ENCODE measurements at places on chromosomes 4 and X. TPM values are rescaled to one million over a fixed set of nuclear protein-coding genes. Genes with fewer than 3 reads are reported as not detected.

DNA sequence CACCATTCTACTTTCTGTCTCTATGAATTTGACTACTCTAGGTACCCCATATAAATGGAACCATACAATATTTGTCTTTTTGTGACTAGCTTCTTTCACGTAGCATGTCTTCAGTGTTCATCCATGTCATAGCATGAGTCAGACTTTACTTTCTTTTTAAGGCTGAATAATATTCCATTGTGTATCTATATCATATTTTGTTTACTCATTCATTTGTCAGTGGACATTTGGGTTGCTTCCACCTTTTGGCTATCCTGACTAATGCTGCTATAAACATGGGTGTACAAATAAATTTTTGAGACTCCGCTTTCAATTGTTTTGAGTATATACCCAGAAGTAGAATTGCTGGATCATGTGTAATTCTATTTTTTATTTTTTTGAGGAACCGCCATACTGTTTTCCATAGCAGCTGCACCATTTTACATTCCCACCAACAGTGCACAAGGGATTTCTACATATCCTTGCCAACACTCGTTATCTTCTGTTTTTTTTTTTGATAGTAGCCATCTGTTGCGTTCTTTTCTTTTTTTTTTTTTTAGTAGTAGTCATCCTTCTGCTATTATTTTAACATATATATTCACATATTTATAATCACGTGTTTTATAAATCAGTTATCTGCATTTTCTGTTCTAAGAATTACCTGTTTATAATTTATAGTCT lies 158.0 kb upstream of the MED14 start:
- H3K4me1 ChIP-seq: no peaks in the 10 kb centered on the region
- H3K36me3 ChIP-seq: no peaks in the 10 kb centered on the region
- DNase-seq: no peak
- no peak overlapping the region for H3K27ac ChIP-seq
- no peak overlapping the region for H3K4me3 ChIP-seq
- no peaks in the 10 kb centered on the region for H3K27me3 ChIP-seq

- no peak overlapping the region for H3K4me3 ChIP-seq
- no peaks in the 10 kb centered on the region for H3K4me1 ChIP-seq
- DNase-seq: no peak
- no peaks in the 10 kb centered on the region for H3K27me3 ChIP-seq
- no peak overlapping the region for H3K27ac ChIP-seq
- H3K36me3 ChIP-seq: no peaks in the 10 kb centered on the region
Measured at GRCh38 chr4:156201050-156201449, 247.4 kb upstream of the CTSO start.

- no peak overlapping the region for H3K4me3 ChIP-seq
- DNase-seq: no peak
- no peaks in the 10 kb centered on the region for H3K36me3 ChIP-seq
- peaks cover under 1% of the 10 kb centered on the region for H3K4me1 ChIP-seq
Measured at GRCh38 chr4:182137343-182137742, 105.9 kb upstream of the TENM3 start.

DNA sequence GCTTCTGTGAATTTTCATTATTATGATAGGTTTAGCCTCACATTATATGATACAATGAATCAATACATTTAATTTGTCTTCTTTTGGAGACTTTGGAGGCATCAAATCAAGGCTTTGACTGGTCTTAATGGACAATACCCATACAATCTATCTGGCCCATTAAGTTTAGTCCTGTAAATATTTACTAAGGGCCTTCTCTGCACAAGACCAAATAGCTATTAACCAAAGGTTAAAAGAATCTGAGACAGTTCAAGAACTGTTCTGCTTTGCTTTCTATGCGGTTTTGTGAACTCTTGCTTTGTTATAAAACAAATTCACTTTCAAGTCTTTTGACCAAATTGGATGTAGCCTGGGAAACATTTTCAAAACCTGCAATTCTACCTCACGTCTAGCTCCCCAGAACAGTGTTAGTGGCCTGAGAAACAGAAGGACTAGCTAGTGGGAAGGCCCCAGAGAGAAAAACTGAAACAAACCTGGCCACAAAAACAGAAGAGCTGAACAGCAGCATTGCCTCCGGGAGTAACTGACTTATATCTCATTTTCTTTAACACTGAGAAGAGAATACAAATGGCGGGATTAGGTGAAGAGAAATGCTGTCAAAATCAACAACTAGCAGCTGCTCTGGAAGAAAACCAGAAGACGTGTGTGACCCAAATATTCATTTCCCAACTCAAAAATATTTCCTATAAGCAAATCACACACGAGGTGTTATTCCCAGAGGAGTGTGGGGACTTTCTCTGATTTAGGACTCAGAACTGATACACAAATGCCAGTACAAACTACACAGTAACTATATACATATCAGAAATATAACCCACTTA lies 548 bp downstream of the TLR1 start:
- H3K4me3 ChIP-seq: peak overlapping the region; percentile 5
- DNase-seq: no peak
- H3K4me1 ChIP-seq: no peaks in the 10 kb centered on the region
- no peaks in the 10 kb centered on the region for H3K36me3 ChIP-seq
- no peaks in the 10 kb centered on the region for H3K27me3 ChIP-seq

SHROOM2 gene
- 5.1 TPM for total RNA-seq

- DNase-seq: no peak
- H3K4me3 ChIP-seq: no peak overlapping the region
- H3K36me3 ChIP-seq: peaks cover 8% of the 10 kb centered on the region
- H3K4me1 ChIP-seq: peaks cover 25% of the 10 kb centered on the region
- H3K27me3 ChIP-seq: no peaks in the 10 kb centered on the region
Measured at GRCh38 chr4:87087420-87087819, 133.0 kb downstream of the KLHL8 start.

- H3K27me3 ChIP-seq: no peaks in the 10 kb centered on the region
- no peak overlapping the region for H3K27ac ChIP-seq
- no peaks in the 10 kb centered on the region for H3K36me3 ChIP-seq
- no peaks in the 10 kb centered on the region for H3K4me1 ChIP-seq
Measured at GRCh38 chr4:175309041-175309440, 390.9 kb downstream of the ADAM29 start.

DNA sequence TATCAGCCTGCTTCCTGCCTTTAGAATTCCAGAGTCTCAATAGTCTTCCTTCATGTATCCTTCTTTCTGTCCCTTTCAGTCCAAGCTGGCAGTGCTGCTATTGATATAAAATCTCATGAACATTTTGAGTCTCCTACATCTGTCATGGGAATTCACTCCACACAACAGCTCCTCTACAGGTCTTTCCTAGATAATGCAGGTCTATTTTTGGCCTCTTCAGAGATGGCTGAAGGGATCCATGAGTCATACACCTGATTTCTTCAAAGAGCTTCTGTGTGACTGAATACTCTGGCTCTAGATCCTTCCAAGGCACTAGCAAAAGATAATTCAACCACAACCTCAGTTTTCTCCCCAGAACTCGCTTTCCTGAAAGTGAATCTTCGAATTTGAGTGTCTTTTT lies 115.4 kb downstream of the STPG2 start:
- H3K36me3 ChIP-seq: no peaks in the 10 kb centered on the region
- no peak for DNase-seq
- H3K27me3 ChIP-seq: no peaks in the 10 kb centered on the region
- H3K27ac ChIP-seq: no peak overlapping the region
- H3K4me3 ChIP-seq: no peak overlapping the region

- no peaks in the 10 kb centered on the region for H3K27me3 ChIP-seq
- H3K36me3 ChIP-seq: no peaks in the 10 kb centered on the region
- H3K27ac ChIP-seq: no peak overlapping the region
- H3K4me3 ChIP-seq: no peak overlapping the region
Measured at GRCh38 chrX:41684940-41685339, 3.8 kb upstream of the GPR34 start.

USP11 gene
- 18.1 TPM for total RNA-seq

MED28 gene
- 17.4 TPM for total RNA-seq

TEX28 gene
- total RNA-seq: not detected

DNA sequence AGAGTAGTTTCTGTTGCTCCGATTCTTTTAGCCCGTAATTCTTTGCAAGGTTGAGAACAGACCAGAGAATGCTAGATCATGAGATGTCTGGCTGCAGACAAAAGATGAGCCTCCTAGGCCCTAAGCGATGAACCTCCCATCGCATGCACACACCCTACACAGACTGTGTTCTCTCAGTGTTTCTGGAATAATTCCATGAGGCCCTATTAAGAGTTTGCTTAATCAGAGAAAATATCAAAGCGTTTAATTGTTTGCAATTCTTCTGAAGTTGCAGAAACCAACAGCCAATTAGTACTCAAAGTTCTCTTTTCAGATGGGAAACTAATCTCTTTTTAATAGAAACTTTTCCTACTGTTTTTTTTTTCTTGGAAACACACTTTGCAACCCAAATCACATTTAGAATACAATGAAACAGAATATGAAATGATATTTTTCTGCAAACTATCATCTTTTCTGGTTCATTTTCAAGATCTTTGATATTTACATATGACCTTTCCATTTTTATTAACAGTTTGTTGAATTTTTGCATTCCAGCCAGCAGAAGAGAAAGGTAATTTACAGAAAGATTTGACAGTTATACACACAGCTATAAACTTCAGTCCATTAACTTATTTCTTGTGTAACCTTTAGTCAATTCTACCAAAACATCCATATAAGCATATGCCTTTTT lies 1525.6 kb downstream of the ARAP2 start:
- DNase-seq: no peak
- no peak overlapping the region for H3K4me3 ChIP-seq
- no peaks in the 10 kb centered on the region for H3K27me3 ChIP-seq

DNA sequence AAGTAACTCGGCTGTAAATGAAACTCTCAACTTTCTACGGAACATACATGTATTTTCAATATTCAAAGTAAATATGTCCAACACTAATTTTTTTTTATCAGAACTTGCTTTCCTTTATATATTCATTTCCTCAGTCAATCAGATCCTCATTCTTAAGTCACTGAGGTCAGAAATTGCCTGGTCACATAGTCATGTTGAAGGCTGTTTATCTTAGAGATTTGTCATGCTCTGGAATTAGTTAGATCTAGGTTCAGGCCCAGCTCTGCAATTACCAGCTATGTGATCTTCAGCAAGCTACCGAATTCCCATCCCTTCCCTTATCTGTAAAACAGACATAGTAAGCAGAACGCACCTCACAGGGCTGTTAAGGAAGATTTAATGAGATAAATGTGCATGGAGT lies 228.8 kb downstream of the SPCS3 start:
- H3K4me1 ChIP-seq: no peaks in the 10 kb centered on the region
- H3K36me3 ChIP-seq: no peaks in the 10 kb centered on the region
- no peak overlapping the region for H3K4me3 ChIP-seq
- no peak overlapping the region for H3K27ac ChIP-seq
- DNase-seq: no peak

ADGRG2 gene
- 1.0 TPM for total RNA-seq

- no peak overlapping the region for H3K27ac ChIP-seq
- no peaks in the 10 kb centered on the region for H3K4me1 ChIP-seq
- no peak overlapping the region for H3K4me3 ChIP-seq
- H3K27me3 ChIP-seq: no peaks in the 10 kb centered on the region
- H3K36me3 ChIP-seq: no peaks in the 10 kb centered on the region
- no peak for DNase-seq
Measured at GRCh38 chr4:73762409-73762808, 22.0 kb downstream of the CXCL8 start.

GRCh38 chrX:130805903-130806302 lies 97.1 kb downstream of the ENOX2 start:
- H3K27ac ChIP-seq: no peak overlapping the region
- DNase-seq: no peak
- H3K4me3 ChIP-seq: no peak overlapping the region
- H3K36me3 ChIP-seq: no peaks in the 10 kb centered on the region

CFAP47 gene
- 0.09 TPM for total RNA-seq

GRCh38 chrX:39890807-39891206 lies 207.0 kb downstream of the BCOR start:
- H3K27me3 ChIP-seq: no peaks in the 10 kb centered on the region
- no peak overlapping the region for H3K27ac ChIP-seq
- H3K4me1 ChIP-seq: no peaks in the 10 kb centered on the region
- no peak for DNase-seq

GRCh38 chrX:22192419-22193060 lies 80.2 kb upstream of the CBLL2 start:
- no peak overlapping the region for H3K4me3 ChIP-seq
- H3K4me1 ChIP-seq: no peaks in the 10 kb centered on the region
- H3K36me3 ChIP-seq: no peaks in the 10 kb centered on the region
- no peaks in the 10 kb centered on the region for H3K27me3 ChIP-seq

BEX2 gene
- total RNA-seq: 13.1 TPM

DNA sequence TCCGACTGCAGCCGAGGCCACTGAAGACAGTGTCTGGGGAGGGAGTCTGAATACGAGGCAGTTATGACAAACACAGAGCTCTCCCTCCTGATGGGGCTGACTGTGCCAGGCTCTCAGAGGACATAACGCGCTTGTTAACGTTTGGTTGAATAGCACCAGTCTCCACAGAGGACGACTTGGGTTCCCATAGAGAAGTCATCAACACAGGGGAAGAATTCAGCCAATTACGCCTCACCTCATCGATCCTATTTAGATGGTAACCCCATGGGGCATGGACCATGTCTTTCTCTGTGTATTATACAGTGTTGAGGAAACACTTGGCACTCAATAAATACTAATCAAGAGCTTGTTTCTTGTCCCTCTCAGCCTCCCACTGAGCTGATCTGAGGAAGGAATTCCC lies 642.6 kb upstream of the LCORL start:
- no peak overlapping the region for H3K27ac ChIP-seq
- no peaks in the 10 kb centered on the region for H3K27me3 ChIP-seq
- no peaks in the 10 kb centered on the region for H3K4me1 ChIP-seq

DNA sequence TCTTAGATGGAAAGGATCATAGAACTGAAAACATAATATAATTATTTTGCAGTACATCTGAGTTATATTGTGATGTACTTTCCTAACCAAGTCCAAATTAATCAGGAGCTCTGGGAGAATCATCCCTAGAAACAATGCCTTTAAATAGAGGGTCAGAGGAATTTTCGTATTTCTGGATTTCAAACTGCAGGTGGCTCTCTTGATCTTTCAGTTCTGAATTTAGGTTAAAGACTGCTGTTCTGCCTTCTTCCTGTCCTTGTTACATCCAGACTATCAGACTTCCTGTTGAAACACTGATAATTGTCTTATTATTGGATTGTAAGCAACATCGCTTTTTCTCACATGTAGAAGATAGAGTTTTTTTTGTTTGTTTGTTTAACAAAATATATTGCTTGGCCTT lies 142.7 kb downstream of the RPA4 start:
- H3K27ac ChIP-seq: no peak overlapping the region
- no peak overlapping the region for H3K4me3 ChIP-seq
- H3K27me3 ChIP-seq: no peaks in the 10 kb centered on the region
- H3K4me1 ChIP-seq: no peaks in the 10 kb centered on the region
- no peaks in the 10 kb centered on the region for H3K36me3 ChIP-seq

GRCh38 chr4:46432923-46433322 lies 43.0 kb upstream of the GABRA2 start:
- no peaks in the 10 kb centered on the region for H3K4me1 ChIP-seq
- no peak overlapping the region for H3K27ac ChIP-seq
- H3K36me3 ChIP-seq: no peaks in the 10 kb centered on the region
- no peak for DNase-seq
- no peak overlapping the region for H3K4me3 ChIP-seq

DNA sequence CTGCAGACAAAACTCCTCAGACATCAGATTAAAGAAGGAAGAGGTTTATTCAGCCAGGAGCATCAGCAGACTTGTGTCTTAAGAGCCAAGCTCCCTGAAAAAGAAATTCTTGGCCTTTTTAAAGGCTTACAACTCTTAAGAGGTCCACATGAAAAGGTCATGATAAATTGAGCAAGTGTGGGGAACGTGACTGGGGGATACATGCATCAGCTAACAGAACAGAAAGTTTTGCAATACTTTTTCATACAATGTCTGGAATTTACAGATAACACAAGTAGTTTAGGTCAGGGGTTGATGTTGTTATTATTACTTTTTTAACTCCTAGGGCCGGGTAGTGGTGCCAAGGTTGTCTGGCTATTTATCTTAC lies 55.6 kb upstream of the RBMX start:
- H3K4me3 ChIP-seq: no peak overlapping the region
- DNase-seq: no peak
- H3K4me1 ChIP-seq: no peaks in the 10 kb centered on the region
- no peaks in the 10 kb centered on the region for H3K27me3 ChIP-seq
- H3K36me3 ChIP-seq: no peaks in the 10 kb centered on the region
